Bronchus fibroblast of lung (primary cell): ENCODE measurements at places on chromosomes 11 and 22. TPM values are rescaled to one million over a fixed set of nuclear protein-coding genes. Genes with fewer than 3 reads are reported as not detected.

Gene PTPN5
- total RNA-seq = not detected in 2 replicates

Gene RFPL1
- not detected in 2 replicates for total RNA-seq

Gene TMEM191B
- not detected in 2 replicates for total RNA-seq

Gene OR10A3
- not detected in 2 replicates for total RNA-seq

Gene OR4A16
- not detected in 2 replicates for total RNA-seq

Gene CLTCL1
- total RNA-seq = 4.5 and 4.9 TPM in 2 replicates

Gene IGSF22
- under 0.01 TPM in 1 of 2 replicates, not detected in the other for total RNA-seq

Gene BCL2L13
- 36.9 and 38.7 TPM in 2 replicates for total RNA-seq

Gene SCT
- not detected in 2 replicates for total RNA-seq
